ENCODE measurements at places on chromosomes 1 and 21.

GRCh38 chr21:33231526-33231925, 1.8 kb downstream of the IFNAR2 start:
- DNase-seq, result no peak

DNA sequence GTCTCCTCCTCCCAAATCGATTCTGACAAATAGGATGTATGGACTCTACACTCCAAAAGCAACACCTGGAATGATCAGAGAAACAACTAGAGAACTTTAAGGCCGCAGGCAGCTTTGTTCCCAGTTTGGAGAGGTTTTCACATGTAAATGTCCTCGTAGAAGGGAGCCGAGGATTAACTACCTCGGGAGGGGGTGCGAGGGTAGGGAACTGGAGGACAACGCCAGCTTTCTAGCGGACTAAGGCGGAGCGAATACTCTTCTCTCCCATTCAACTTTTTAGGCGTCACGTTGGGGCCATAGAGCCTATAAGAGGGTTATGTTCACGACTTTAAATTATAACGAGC, 1.2 kb downstream of the SCAF4 start:
- no peak for DNase-seq

GRCh38 chr21:15293240-15293639, 228.4 kb upstream of the NRIP1 start:
- DNase-seq, result peak; percentile 92

GRCh38 chr1:10050611-10051010, 17.9 kb downstream of the UBE4B start:
- DNase-seq, result no peak

DNA sequence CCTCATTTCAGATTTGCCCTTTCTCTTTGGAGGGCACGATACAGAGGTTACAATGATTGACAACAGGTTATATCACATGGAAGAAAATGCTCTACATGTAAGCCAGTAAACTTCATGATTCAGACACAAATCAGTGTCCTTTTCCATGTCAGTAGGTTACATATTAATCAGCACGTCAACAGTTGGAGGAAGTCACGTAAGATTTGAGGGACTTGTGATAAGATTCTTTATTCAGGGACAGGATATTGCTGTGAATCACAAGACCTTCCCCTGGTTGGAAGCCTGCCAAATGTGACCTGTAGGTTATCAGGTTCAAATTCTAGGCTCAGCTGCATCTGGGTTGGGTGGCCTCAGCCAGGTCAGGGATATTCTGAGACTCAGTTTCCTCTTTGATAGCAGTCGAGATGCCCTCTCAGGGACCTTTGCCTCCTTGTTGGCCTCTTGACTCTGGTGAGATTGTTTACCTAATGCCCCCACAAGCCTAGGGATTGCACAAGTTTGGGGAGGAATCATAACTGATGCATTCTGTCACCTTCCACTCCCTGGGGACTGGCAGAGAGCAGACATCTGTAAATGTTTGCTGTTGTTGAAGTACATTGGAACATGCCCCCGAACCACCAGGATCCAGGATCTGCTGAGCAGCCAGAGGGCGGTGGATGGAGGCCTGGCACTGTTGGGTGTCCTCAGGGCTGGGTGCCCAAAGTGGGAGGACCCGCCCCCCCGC, 31.9 kb downstream of the SERINC2 start:
- DNase-seq, result no peak

DNA sequence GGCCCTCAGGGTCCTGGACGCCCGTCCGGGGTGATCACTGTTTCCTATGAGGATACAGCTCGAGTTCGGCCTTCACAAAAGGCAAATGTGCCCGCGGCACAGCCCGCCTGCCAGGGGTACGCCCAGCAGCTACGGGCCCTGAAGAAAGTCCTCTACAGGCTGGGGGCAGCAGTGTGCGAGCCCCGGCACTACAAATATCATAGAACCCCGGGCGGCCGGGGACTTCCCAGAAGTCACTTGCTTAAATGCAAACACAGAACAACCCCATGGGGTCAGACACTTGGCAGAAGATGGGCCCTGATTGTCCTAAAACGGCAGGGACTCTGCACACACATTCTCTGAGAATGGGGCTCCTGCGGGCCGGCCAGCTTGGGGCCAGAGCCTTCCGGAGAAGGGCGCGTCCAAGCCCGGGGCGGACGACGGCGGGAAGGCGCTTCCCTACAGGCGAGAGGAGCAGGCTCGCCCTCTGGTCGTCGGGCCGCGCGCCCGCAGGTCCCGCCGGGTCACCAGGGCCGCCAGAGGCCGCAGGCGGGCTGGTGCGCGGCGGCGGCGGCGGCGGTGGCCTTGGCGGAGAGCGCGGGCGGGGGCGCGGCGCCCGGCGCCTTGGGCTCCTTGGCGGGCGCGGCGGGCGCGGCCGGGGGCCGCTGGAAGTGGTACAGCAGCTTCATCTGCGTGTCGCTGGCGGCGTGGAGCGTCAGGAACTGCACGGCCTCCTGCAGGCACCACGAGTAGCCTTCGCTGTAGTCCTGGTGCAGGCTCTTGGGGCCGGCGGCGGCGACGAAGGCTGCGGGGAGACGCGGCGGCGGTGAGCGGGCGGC, 888 bp downstream of the HES5 start:
- DNase-seq, result no peak

DNA sequence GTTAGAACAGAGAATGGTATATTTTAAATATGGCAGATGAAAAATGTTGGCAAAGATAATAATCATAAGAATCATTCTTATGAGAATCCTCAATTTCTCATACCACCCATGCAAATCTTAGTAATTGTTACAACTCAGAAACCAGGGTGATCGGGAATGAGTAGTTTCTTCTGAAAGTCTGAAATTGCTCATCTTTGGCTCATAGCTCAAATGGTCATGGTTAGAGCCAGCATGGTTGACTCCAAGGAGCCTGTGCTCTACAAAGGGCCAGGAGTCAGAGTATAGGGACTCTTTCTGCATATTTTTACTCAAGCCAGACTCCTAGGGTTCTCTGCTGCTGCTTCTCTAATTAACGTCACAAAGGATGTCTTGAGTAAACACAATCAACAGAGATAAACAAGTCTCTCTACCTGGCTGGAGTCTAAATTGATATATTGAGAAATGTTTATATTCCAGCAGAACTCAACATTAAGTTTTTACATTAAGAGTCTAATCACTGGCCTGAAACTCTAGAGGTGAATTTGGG, 1.9 kb upstream of the ETV3 start:
- DNase-seq, result no peak
